ENCODE measurements at places on chromosomes 1 and 21.

GRCh38 chr1:91014475-91014874 is 7.4 kb downstream of the ZNF644 start:
- DNase-seq, result no peak

GRCh38 chr21:28402616-28402989 is 590.1 kb downstream of the LTN1 start:
- no peak for DNase-seq

DNA sequence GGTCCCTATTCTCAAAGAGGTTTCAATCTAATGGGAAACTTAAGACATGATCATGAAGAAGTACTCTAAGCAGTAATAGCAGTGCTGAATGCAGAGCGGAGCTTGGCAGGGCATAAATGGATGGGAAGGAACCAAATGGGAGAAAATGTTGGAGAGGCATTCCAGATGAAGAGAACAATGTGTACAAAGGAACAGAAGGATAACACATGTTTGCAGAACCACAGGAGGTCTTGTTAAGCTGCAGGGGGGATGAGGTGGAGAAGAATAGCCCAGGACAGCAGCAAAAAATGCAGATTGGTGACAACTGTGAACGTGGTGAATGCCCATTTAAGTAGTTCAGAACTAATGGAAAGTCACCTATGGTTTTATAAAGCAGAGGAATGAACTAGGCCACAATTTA is 99.1 kb downstream of the ASTN1 start:
- no peak for DNase-seq

DNA sequence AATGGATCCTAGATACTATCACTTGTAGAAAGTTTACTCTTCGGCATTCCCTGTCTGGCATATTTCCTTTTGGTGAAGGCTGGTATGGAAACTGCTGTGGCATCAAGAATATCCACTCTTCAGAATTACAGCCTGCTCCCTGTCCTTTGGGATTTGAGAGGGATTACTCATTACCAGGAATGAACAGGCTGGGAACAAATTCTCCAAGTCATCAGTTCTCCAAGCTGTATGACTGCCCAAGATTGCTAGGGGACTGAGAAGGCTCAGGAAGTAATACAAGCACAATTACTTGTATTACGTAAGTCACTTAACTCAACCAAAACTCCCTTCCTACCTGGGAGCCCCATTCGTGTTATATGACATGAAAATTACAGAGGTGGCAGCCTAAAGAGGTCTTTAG is 49.6 kb downstream of the CD58 start:
- DNase-seq, result peak; percentile 74

DNA sequence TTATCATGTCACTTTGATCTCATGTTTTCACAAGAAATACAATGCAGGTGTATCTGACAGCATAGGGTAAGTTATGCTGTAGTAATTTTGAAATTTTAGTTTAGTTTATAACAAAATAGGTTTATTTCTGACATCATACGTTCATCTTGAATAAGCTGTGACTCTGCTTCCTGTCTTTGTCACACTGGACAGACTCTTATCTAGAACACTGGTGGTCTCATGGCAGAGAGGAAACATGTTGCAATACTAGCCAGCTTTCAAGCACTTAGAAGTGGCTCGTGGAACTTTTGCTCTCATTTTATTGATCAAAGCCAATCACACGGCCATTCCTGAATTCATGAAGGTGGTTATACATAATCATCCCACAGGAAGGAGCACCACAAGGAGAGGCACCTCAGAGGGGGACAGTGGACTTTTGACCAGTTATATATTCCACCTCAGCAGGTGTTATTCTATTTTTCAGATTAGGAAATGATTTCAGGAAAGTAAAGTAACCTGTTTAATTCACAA is 46.5 kb downstream of the CYP2J2 start:
- no peak for DNase-seq

DNA sequence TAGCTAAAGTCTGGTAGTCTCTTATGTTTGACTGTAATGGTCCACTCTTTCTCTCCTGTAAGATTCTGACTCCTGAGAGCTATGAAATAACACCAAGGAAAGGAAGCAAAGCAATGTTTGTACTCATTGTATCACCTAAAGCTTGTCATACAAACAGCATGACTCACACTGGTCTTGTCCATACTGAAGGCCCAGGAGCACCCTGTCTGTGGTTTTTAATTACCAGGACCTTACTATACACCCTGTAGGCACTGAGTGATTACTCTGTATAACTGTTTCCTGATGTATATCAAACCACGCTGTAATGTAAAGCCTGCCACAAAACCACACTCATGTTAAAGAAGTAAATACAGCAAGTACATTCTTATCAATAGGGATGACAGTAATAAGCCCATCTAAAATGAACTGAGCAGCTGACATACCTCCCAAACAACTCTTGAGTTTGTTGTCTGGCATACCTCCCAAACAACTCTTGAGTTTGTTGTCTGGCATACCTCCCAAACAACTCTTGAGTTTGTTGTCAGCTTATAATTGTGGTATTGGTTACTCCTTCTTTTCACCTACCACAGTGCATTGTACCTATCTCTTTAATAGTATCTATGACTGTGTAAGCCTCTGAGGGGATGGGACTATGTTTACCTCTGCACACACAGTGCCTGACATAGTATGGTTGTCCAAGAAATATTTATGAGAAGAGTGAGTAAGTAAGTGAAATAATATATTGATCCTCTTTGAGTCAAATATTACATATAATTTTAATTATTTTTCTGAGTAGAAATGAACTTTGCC is 11.6 kb upstream of the TNFSF18 start:
- DNase-seq, result peak; percentile 95

- DNase-seq, result no peak
Measured at GRCh38 chr1:239558991-239559390, 172.6 kb downstream of the CHRM3 start.

GRCh38 chr1:41379738-41380130 is 18.5 kb downstream of the FOXO6 start:
- DNase-seq, result no peak

DNA sequence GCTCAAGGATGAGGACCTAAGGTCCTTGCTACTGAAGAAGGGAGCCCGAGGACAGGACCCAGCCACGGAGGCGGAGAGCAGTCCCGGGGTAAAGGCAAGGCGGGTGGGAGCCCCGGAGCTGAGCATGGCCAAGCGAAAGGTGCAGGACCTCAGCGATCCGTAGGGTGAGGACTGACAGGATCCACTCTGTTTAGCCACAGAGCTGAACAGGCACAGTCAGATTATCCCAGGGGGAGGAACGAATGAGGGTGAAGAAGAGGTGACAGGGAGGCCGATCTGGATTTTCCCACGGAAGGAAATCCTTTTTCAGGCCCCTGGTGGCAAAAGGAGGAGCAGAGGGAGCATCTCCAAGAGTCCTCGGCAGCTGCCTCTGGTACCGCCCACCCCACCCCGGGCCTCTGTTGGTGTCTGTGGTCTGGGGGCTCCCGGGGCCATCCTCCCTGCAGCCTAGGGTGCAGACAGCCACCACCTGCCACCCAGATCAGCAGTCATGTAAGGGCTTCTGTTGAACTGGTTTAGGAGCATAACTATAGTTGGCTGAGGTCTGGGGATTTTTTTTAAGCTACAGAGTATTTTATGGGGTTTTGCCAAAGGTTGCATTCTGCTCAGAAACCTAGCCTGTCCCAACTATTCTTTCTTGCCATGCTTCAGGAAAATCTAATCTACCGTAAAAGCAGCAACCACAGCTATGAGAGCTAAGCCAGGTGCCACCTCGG is 32.3 kb upstream of the LBR start:
- no peak for DNase-seq

GRCh38 chr1:174194461-174194860 is 35.1 kb downstream of the RABGAP1L start:
- no peak for DNase-seq
